ENCODE measurements at places on chromosomes 1 and 21. TPM values are rescaled to one million over a fixed set of nuclear protein-coding genes. Genes with fewer than 3 reads are reported as not detected.

LHX8 gene
- total RNA-seq: 1.7 TPM

LCE6A gene
- not detected for total RNA-seq

SERPINC1 gene
- not detected for total RNA-seq

LIPI gene
- not detected for total RNA-seq

LRRIQ3 gene
- total RNA-seq: 0.82 TPM

NCMAP gene
- not detected for total RNA-seq

AADACL3 gene
- total RNA-seq: not detected

LRRC38 gene
- total RNA-seq: not detected

EXOSC10 gene
- 39.9 TPM for total RNA-seq

IL24 gene
- 0.22 TPM for total RNA-seq

PIGC gene
- 37.0 TPM for total RNA-seq

CLIC6 gene
- 0.08 TPM for total RNA-seq

ASCL5 gene
- not detected for total RNA-seq

G0S2 gene
- 2.8 TPM for total RNA-seq

HMCN1 gene
- total RNA-seq: 0.03 TPM

FAM131C gene
- 15.5 TPM for total RNA-seq

B4GALT3 gene
- 33.2 TPM for total RNA-seq

TRIM63 gene
- not detected for total RNA-seq

PTGFR gene
- not detected for total RNA-seq
